ENCODE measurements at places on chromosomes 16 and 17.

GRCh38 chr16:30527635-30528178 lies 1.3 kb upstream of the ZNF768 start:
- DNase-seq = no peak

GRCh38 chr16:60302261-60302660 lies 1568.1 kb upstream of the GOT2 start:
- DNase-seq = no peak

DNA sequence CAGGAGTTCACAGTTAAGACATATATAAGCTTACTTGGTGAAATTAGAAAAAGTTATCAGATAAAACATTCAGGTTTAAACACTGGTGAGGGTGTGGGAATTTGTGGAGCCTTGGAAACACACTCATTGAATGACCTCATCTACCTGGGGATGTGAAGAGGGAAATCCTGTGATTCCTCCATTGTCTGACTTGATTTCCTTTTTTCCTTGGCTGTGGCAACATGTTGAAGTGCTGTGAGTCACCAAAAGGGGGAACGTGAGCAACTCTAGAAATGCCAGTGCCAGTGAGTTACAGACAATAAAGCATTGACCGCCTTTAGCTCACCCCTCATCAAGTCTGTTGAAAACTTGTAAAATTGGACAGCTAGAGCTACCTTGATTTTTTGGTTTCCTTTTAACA lies 1.8 kb downstream of the HMOX2 start:
- DNase-seq = no peak

GRCh38 chr17:37344519-37344918 lies 31.3 kb upstream of the C17orf78 start:
- DNase-seq = no peak

DNA sequence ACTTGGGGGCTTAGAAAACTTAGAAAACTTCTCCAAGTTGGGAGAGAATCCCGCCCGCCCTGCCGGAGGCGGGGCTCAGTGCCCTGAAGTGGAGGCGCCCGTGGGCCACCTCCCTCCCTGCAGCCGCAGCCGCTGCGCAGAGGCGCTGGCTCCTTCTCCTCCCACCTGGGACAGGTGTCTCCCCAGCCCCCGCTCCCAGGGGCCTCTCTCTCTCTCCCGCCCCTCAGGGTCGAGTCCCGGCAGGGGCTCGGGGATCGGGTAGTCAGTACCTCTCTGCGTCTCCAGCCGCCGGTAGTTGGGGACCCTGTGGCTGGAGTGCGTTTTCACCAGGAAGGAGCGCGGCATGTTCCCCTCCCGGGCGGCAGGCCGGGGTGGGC lies 257 bp downstream of the SNAI3 start:
- no peak for DNase-seq

DNA sequence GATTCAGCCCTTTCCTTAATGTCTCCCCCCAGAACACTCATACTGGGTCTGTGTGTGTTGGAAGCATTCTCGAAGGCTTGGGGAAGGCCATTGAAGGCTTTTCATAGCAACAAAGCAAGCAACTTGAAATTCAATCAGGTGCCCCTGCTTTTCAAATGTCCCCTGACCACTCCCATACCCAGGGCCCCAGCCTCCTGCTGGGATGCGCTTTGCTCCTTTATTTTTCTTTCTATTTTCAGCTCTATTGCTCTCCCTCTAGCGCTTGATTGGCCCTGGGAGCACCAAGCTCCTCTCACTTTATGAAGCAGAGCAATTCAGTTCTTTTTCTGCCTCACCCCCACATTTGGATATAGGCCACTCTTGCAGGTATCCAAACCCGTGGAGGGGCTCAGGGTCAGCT lies 92.0 kb downstream of the WSCD1 start:
- DNase-seq = no peak

- DNase-seq = no peak
These were observed 47.0 kb downstream of the SYNRG start for GRCh38 chr17:37562016-37562745.

DNA sequence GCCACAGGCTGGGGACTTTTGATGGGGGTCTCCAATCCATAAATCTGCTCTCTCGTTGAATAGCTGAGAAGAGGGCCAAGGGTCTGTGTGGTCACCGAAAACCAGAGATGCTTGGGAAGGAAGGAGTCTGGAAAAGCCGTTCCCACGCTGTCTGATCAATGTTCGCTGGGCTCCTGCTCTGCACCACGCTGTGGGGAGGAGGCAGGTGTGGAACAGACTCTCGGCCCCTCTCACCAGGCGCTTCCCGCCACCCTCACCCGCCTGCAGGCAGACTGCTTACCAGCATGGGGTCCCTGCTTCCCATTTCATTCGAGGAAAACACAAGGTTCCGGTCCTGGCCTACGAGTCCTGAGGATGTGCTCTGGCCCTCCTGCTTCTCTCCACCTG lies 702 bp upstream of the ALDH3A1 start:
- DNase-seq = no peak

DNA sequence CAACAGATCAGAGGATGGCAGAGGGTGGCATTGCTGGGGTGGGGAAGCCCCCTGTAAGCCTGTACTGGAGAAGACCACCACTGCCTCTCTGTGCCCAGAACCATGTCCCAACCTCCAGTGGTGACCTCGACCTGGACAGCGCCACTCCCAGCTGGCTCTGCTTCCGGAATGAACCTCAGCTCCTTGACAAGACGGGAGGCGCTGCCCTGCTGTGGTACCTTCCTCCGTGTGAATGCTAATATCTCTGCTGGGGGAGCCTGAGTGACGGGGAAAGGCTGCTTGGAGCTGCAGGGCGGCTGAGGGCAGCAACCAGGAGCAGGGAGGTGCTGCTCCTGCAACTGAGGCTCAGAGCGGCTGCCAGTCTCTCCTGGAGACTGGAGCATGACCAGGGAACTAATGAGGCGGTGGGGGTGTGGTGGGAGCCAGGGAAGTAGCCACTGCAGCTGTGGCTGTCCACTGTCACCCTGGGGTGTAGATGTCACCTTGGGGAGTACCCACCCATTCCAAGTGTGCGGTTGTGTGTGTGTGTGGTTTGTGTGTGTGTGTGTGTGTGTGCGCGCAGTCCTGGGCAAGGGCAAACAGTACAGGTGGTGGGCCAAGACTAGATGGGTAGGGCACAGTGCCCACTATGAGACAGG lies 6.2 kb downstream of the PRCD start:
- no peak for DNase-seq

DNA sequence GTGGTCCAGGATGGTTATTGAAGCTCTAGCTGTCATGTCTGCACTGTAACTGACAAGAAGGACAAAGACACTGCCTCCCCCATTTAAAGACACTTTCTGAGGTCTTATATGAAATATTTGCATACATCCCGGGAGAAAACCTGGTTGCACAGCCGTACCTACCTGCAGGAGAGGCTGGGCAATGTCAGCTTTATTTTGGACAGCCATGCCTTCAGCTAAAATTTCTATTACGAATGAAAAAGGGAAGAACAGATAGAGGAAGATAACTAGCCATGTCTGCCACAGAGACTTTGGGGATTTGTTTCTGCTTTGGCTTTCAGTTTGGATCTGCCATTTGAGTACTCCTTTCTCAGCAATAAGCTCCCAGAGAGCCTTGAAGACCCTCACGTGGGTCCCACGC lies 19.0 kb downstream of the SLC7A6 start:
- DNase-seq = no peak

- no peak for DNase-seq
These were observed 35.6 kb downstream of the YPEL2 start for GRCh38 chr17:59366773-59367656.

DNA sequence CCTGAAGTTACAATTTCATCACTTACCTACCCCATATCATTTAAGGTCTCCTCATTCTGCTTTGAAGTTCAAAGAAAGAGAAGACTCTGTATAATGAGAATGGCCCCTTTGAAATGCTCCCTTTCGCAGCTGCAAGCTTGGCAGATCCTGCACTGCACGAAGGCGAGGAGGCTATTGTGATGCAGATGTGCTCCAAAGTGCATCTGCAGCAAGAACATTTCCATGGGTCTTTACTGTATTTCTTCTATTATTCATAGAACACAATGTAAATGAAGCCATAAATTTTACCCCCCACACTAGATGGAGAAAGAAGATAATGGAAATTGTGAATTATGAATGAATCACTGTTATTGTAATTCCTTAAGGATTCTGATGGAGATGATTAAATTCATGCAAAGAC lies 178.7 kb downstream of the CHD9NB start:
- no peak for DNase-seq

DNA sequence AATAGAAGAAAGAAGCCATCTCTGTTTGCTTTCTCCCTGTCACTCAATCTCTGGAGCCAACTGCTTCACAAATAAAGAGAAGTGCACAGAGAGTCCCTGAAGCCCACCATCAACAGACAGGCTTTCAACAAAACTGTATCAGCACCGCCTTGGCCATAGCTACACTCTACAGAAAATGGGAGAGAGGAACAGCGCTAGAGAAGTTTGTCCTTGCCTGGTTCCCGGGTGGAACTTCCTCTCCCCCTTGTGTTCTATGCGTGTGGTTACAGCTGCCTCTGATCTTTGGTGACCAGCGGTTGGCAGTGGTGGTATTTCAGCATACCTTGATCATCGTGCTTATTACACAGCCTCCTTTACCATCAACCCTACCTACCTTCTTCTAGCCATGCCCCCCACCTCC lies 91.4 kb upstream of the CCL2 start:
- no peak for DNase-seq

GRCh38 chr16:78292844-78293380 lies 193.5 kb downstream of the WWOX start:
- DNase-seq = no peak

DNA sequence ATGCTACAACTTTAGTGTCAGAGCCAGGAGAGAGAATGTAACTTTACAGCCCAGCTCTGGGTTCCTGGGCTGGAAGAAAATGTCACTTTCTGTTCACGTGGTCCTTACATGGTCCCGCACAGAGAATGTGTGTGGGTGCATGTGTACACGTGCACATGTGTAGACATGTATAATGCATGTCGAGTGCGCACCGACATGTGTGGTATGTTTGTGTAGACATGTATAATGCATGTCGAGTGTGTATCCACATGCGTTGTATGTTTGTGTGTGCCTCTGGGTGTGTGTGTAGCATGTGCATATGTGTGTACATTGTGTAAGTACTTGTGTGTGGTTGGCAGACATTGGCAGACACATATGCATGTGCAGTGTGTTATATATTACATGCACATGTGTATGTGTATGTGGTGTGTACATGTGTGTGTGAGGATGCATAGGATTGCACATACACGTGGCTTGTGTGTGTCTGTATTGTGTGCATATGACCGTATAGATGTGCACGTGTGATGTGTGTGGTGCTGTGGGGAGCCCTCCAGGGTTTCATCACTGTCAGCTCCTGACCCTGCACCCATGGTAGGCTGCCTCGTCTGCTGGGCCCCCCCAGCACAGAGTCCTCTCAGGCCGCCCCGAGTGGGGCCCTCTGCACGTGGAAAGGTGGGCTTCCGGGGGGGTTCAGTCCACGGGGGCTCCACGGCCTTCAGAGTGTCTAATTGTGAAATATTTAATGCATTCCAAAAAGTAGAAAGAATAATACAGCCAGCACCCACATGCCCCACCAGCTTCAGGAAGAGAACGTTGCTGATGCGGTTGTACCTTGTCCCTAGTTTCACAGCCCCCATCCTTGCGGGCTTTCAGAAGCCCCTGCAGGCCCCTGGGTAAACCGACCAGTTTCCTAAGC lies 214.2 kb upstream of the GSE1 start:
- DNase-seq = no peak

- DNase-seq = no peak
These were observed 103.3 kb downstream of the TMEM114 start for GRCh38 chr16:8486985-8487384.

GRCh38 chr16:84503751-84504395 lies 586 bp downstream of the MEAK7 start:
- no peak for DNase-seq

- no peak for DNase-seq
These were observed 29.9 kb downstream of the PARN start for GRCh38 chr16:14600164-14600563.

DNA sequence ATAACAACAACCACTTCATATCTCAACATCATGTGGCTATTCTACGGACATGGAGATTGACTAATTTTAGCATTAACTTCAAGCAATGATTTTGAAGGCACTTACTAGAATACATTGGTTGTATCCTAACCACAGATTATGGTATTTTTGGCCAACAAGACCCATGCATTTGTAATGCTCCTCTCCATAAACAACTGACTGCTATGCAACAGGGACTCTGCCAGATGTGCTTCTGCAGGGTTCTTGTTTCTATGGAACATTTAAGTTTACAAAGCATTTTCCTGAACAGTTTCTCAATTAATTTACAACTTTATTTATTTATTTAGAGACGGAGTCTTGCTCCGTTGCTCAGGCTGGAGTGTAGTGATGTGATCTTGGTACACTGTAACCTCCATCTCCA lies 178.0 kb downstream of the PARN start:
- DNase-seq = no peak

DNA sequence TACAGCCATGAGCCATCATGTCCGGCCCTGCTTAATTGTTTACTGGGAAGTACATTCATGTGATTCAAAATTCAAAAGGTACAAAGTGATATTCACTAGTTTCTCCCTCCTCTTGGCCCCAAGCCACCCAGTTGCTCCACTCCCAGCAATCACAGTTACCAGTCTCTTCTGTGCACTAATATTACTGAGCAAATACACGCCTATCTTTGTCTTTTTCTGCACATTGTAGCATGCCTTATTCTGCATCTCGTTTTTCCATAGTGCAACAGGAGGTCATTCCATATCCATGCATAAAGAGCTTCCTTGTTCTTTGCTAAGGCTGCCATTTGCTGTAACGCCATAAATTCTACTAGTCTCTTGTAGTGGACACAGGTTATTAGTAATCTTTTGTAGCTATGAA lies 2.2 kb upstream of the ALOX15 start:
- DNase-seq = no peak

DNA sequence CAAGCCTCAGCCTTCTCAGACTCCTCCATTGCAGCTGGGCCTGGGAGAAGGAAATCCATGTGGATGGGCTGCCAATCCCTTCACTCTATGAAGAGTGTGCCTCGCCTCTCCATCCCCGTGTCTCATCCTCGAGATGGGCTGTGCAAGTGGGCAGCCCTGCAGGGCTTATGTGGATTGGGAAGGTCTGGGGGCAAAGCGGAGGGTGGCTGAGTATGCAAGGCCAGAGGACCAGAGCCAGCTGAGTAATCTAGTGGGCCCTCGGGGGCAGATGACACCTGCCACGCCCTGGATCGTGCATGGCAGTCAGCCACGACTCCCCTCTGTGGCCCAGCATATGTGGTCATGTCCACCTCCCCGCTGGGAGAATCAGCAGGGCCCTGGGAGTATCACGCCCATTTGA lies 78.9 kb downstream of the IRX5 start:
- no peak for DNase-seq
